ENCODE measurements at places on chromosomes 6 and 20.

GRCh38 chr20:36435592-36436541 lies 105.5 kb upstream of the MYL9 start:
- ATAC-seq, result peak; percentile 94

GRCh38 chr6:169326067-169326799 lies 72.6 kb upstream of the THBS2 start:
- no peak for ATAC-seq

- ATAC-seq, result no peak
These were observed 92.7 kb downstream of the SASH1 start for GRCh38 chr6:148435386-148435785.

GRCh38 chr6:53112404-53112803 lies 36.2 kb downstream of the GCM1 start:
- no peak for ATAC-seq

DNA sequence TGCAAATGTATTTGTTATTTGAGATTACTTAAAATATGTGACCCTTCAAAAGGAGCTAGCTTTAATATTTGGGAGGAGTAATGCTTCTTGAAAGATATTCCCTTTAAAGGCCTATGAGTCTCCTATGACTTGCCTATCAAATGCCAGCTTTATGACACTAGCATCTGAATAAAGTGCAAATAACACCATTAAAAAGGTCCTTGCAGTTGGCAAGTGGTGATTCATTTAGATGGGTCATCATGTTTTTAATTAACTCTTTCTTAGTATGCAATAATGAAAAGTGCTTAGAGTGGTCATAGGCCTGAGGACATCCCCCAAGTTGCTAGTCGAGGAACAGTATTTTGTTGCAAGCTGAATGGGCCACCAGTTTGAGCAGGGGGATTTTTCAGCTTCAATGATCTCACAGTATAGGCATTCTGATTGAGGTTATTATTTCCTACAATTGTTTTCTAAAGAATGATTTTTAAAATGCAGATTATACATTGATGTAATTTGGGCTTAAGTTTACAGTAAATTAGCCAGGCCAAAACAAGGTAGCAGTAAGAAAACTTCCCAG lies 3.7 kb upstream of the CD2AP start:
- peak; percentile 12 for ATAC-seq

DNA sequence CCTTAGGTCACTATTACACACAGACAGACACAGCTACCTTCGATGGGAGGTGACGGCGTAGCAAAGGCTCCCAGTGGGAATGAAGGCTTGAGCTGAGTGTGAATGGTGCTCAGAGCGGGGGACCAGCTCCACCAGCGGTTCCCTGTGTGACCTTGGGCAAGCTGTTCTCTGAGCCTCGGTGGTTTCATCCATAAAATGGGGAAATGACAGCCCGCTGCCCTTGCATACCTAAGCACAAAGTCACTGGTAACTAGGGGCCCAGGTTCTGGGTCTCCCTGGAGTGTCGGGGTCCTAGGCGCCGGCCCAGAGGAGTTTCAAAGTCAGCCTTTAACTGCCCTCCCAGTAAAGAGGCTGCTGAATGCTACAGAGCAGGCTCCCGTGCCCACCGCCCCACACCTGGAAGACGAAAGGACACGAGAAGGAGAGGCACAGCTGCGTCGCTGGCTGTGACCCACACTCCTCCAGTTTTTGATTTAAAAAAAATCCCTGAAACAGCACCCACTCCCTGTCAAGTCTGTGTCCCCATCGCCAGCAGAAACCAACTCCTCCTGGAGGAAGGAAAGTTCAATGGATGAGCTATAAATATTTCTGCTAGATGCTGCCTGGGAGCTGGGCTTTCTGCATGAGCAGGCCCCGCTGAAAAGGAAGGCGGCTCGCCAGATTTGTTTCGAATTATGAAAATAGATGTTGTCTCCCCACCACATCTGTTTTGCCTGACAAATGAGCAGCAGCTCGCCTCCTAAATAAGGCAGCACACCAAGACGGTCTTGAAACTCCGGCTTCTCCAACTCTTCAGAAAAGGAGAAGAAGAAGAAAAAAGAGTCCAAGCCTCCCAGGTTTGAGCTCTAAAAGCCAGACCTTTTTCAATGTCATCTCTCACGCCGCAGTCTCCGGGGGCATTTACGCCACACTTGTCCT lies 27.4 kb downstream of the PMEPA1 start:
- no peak for ATAC-seq

- no peak for ATAC-seq
These were observed 30.9 kb downstream of the MYH7B start for GRCh38 chr20:34986311-34987287.

DNA sequence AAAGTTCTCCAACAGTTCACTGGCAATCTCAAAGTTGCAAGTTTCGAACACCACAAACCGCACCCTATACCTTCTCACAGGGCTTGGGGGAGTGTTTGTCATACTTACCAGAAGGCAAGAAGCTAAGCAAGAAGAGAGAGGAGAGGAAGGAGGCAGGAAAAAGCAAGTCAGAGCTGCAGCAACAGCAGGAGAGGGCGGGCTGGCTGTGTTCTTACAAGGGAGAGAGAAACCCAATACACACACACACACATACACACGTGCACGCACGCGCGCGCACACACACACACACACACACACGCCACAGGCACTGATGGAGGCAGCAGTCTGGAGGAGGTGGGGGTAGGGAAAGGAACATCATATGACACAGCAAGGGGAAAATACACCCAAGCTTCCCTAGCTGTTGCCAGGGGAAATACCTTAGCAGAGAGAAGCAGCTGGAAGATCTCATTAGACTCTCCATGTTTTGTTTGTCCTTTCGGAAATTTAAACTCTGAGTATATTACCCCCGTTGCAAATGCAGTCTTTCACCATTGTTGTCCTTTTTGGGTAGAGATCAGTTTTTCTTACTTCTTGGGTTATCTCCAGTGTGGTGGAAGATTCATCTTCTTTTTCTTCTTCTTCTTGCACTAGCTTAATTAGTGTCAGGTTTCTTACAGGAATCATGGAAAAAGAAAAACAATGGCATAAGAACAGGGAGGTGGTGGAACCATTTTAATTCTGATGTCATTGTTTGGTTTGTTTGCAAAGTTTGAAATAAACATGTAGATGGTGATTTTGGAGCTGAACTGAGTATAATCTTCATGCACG lies at the start of gene TXLNB:
TSS of gene TXLNB (minus strand) at position 186 of the 807 bp plus-strand sequence. CDS start 3,099 bp downstream, outside the sequence.
- ATAC-seq, result peak; percentile 89
